Left forelimb (tissue), 1 donor: ENCODE measurements at places on chromosomes 3 and 15.

GRCh38 chr3:110178965-110179364 is 841.6 kb upstream of the DPPA4 start:
- DNase-seq = no peak

DNA sequence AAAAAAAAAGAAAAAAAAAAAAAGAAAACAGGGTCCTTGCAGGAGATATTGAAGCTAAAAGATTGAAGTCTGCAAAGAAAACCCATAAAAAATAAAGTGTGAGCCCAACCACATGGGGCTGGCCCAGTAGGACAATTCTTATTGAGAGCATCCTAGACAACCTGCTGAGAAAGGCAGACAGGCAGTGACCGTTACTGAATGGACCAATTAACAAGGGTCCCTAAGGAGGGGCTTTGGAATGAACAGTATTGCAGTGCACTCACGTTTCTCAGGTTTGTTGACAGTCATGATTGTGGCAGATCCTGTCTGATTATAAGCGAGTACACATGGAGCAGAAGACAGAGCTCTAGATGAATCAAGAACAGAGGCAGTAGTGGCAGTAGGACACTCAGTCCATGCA is 168.6 kb downstream of the LSAMP start:
- DNase-seq = no peak

DNA sequence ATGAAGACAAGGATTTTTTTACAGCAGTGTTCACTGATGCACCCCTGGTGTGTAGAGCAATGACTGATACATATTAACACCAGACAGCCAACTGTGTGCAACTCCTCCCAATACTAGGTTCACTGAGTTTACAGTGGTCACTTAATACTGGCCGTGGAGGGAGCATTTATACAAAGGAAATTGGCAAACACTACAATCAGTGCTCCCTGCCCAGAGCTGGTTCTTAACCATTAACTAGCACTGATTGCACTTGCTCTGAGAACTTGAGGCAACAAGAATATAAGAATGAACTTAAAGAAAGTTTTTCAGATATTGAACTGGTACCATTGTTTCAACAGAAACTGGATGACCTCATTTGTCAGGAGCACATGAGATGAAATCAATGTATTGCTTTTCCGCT is 110.6 kb downstream of the MAGI1 start:
- DNase-seq = no peak

- no peak for DNase-seq
Measured at GRCh38 chr3:152177757-152178156, 91.0 kb upstream of the MBNL1 start.

DNA sequence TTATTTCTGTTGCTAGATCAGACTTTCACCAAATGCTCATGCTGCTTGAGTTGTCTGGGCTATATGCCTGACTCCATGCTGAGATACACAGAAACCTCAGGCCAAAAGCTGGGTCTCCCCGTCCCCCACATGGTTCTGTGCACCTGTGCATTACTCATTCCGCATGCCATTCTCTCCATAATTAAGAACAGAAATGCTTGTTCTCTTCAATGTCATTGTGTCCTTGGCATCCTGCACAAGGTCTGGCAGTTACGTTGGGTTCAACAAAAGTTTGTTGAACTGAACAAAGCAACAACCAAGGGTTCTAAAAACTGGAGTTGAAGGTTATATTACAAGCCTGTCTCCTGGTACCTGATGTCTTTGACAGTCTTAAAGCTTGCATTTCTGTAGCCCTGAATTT is 177.5 kb downstream of the FNDC3B start:
- DNase-seq = no peak

DNA sequence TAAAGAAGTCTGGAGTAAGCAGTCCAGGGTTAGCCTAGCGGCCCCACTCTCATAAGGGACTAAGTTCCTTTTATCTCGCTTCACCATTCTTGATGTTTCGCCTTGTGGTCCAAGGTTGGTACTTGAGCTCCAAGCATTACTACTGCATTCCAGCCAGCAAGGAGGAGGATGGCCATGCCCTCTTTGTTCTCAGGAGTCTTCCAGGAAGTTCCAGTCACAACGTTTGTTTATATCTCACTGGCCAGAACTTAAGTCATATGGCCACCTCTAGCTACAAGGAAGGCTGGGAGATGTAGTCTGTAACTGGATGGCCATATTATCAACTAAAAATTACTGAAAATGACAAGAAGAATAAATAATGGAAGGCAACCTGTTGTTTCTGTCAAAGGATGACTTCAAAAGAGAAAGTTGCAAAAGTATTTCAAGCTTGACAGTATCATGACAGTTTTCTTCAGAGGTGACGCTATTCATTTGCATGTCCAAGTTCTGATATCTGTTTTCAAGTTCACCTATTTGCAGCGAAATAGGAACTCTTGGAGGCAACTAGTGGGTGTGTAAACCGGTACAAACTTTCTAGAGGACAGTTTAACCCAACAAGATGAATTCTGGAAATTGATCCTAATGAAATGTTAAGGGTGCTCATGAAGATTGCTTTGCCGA is 118.6 kb downstream of the PGPEP1L start:
- DNase-seq = no peak

DNA sequence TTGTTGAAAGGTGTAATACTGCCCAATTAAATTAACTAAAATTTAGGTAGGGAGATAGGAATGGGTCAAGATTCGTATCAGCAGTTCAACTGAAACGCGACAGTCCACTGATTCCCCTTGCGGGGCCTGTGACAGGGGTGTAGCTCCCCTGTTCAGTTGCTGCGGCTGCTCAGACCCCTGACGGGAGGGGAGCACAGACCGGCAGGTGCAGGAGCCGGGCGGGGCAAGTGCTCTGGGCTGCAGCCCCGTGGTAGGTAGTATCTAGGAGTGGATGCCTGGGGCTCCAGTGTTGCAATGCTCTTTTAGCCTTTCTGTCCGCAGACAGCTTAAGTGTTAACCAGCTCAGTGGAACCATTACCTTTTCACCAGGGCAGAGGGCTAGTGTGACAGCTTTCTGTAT is 164.9 kb downstream of the ROBO2 start:
- no peak for DNase-seq

GRCh38 chr15:59138243-59138642 is 33.3 kb downstream of the CCNB2 start:
- DNase-seq = no peak

DNA sequence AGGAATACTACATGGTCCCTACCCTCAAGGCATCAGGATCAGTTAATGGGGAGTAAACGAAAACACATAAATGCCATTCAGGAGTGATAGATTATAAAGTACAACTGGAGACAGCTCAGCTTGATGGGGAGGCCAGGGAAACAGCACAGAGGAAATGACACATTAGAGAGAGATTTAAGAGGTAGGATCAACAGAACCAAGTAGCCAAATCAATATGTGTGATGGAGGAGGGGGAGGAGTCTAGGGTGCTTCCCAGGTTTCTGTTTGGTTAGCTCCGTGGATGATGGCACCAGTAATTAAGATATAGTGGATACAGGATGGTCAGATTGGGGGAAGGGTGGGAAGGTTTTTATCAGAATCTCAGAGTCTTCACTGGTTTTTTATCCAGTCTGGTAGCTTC is 229.5 kb upstream of the ROPN1 start:
- DNase-seq = no peak

GRCh38 chr3:197352382-197352781 is 54.0 kb upstream of the DLG1 start:
- DNase-seq = no peak

DNA sequence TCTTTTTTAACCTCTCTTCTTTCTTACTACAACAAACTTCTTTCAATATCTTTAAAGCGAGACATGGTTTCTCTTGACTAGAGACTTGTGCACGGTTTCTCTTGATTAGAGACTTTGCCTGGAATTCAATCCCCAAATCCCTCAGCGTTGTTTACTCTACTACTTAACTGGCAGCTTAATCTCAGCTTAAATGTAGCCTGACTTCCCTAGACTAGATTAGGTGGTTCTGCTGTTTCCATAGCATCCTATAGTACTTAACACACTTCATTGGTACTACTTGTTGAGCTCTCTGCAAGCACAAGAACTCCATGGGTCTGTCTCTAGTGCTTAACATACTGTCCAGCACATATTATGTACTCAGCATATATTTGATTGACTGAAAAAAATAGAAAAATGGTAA is 168.2 kb upstream of the GPR149 start:
- no peak for DNase-seq

DNA sequence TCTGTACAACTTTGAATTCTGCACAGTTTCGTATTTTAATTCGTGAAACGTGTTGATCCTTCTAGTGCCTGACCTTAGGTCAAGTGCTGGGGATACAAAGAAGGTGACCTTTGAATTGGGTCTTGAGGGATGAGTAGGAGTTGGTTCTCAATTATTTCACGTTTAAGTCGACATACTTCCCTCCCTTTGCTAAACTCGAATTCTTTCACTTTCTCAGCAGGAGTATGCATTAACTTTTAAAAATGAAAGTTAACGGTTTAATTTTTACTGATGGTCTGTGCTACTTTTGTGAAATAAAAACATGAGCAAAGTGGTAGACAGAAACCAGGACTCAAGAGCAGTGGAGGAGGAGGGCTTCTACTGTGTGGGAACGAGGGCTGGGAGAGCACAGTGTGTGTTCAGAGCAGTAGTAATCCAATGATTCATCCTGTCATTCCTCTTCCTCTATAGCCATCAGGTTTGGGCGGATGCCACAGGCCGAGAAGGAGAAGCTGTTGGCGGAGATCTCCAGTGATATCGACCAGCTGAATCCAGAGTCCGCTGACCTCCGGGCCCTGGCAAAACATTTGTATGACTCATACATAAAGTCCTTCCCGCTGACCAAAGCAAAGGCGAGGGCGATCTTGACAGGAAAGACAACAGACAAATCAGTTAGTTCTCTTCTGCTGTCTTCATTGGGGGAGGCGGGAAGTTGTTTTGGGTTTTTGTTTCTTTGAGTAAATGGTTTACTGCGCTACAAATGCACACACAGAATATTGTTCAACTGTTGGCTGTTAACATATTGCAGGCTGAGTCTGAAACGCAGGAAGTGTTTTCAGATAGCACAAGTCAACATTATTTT is 78.6 kb upstream of the TSEN2 start:
- no peak for DNase-seq

- DNase-seq = no peak
Measured at GRCh38 chr3:11459186-11459824, 184.4 kb downstream of the VGLL4 start.
